ENCODE measurements at places on chromosomes 2 and 18.

- DNase-seq, result peak; percentile 21
Measured at GRCh38 chr2:236715077-236715476, 145.5 kb downstream of the ACKR3 start.

DNA sequence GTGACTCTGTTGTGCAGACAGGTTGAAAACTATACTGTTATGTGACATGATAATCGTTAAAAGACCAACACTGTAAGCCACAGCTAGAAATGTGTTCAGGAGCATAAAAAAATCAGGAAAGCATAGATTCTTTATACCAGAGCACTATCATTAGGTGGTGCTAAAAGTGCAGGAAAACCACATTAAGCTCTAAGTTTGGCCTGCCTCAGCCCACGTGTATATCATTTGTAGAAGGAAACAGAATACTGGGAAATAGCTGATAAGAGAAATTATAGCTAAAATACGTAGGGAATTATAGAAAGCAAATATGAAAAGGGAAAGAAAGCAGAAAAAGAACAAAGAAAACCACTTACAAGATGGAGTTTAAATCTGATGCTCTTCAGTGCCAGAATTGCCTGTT, 26.5 kb upstream of the C2orf74 start:
- DNase-seq, result peak; percentile 78

GRCh38 chr2:49154891-49155290, 576 bp upstream of the FSHR start:
- DNase-seq, result no peak

- DNase-seq, result no peak
Measured at GRCh38 chr2:96354492-96354891, 18.9 kb downstream of the NCAPH start.

DNA sequence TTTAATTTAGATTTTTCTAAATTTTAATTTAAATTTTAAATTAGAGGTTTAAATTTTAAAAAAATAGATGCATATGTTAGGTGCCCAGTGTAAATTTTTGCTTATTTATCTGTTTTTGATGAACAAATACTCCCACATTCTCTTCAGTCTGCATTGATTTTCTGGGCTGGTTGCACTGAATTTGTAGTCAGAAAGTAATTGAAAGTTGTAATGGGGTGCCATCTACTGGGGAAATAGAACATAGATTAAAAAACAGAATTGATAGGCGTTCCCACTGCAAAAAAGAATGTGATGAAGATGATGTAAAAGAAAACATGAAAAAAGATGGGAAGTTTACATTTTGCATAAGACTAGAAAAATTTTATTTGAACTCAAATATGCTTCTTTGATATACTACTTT, 51.7 kb upstream of the CCDC85A start:
- peak; percentile 76 for DNase-seq

DNA sequence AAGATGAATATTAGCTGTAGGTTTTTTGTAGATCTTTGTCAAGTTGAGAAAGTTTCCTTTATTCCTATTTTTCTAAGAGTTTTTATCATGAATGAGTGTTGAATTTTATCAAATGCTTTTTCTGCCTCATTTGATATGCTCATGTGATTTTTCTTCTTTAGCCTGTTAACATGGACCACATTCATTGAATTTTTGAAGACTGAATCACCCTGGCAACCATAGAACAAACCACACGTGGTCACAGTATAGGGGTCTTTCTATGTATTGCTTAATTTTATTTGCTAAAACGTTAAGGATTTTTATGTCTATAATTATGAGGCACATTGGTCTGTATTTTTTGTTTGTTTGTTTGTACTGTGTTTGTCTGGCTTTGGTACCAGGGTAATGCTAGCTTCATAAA, 201.7 kb upstream of the CWC22 start:
- peak; percentile 61 for DNase-seq

DNA sequence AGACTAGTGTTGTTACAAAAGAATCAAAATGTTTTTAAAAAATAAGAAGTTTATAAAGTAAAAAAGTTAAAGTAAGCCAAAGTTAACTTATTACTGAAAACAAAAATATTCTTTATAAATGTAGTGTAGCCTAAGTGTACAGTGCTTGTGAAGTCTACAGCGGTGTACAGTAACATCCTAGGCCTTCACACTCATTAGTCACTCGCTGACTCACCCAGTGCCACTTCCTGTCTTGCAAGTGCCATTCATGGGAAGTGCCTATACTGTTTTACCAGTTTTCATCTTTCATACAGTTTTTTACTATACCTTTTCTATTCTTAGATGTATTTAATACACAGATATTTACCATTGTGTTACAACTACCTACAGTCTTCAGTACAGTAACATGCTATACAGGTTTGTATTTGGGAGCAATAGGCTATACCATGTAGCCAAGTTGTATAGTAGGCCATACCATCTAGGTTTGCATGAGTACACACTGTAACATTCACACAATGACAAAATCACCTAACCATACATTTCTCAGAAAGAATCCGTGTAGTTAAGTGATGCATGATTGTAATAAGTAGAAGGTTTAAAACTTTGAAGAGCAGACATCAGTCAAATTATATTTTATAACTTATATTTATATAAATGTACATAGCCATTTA, 13.4 kb downstream of the SERPINB7 start:
- peak; percentile 70 for DNase-seq

DNA sequence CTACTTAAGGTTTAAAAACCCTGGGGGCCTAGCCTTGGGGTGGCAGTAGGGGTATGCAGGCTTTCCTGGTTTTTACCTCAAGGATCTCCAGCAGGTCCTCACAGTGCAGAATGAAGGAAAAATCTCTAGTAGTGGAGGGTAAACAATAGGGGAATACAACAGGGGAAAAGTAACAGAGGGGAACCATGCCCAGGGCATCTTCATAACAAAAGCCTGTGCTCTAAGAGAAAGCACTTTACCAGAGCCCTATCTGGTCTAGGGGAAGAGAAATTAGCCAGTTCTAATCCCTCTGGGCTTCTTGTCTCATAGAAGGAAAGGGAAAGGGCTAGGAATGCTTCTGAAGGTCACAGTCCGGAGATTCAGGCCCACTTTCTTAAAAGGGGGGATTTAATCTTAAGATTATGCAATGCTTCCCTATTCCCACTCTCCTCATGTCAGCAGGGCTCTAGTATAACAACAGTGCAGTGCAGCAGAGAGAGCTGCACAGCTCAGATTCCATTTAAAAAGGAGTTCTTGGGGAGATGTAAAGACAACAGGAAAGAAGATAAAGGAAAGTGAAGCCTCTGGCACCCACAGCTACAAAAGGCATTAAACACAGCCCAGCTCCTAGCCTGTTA, 149.0 kb upstream of the CYP1B1 start:
- DNase-seq, result no peak

GRCh38 chr2:174184915-174185314, 63.4 kb downstream of the OLA1 start:
- DNase-seq, result no peak

- DNase-seq, result peak; percentile 62
Measured at GRCh38 chr2:143482771-143483170, 353.6 kb downstream of the ARHGAP15 start.

- DNase-seq, result peak; percentile 97
Measured at GRCh38 chr2:33212151-33212550, 264.3 kb upstream of the RASGRP3 start.

- DNase-seq, result no peak
Measured at GRCh38 chr2:148742373-148742772, 97.8 kb downstream of the EPC2 start.

GRCh38 chr18:74689251-74689650, 91.6 kb downstream of the ZNF407 start:
- DNase-seq, result peak; percentile 81

DNA sequence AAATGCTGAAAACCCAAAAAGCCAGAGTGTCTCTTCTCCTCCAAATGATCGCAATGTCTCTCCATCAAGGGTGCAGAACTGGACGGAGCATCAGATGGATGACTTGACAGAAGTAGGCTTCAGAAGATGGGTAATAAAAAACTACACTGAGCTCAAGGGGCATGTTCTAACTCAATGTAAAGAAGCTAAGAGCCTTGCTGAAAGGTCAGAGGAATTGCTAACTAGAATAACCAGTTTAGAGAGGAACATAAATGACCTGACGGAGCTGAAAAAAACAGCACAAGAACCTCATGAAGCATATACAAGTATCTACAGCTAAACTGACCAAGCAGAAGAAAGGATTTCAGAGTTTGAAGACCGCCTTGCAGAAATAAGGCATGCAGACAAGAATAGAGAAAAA, 9.7 kb upstream of the POLE4 start:
- no peak for DNase-seq

DNA sequence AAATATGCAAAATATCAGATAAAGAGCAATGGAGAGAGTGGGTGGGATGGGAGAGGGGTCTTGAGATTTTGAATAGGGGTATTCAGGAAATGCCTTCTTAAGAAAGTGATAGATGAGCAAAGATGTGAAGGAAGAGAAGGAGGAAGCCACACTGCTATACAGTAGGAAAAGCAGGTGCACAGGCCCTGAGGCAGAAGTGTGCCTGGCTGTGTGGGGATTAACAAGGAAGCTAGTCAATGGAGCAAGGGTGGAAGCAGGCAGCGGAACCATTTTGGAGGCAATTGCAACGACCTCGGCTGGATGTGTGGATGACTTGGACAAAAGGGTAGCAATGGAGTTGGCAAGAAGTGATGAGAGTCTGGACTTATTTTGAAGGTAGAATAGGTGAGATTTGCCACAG, 11.0 kb upstream of the CNGA3 start:
- DNase-seq, result no peak

- DNase-seq, result no peak
Measured at GRCh38 chr2:151916632-151917031, 88.4 kb upstream of the ARL5A start.

GRCh38 chr18:25454730-25455129, 102.8 kb upstream of the ZNF521 start:
- no peak for DNase-seq
